ENCODE measurements at places on chromosomes 12 and 14.

- no peak for DNase-seq
Observed at GRCh38 chr12:12513416-12514006, 49.2 kb downstream of the DUSP16 start.

DNA sequence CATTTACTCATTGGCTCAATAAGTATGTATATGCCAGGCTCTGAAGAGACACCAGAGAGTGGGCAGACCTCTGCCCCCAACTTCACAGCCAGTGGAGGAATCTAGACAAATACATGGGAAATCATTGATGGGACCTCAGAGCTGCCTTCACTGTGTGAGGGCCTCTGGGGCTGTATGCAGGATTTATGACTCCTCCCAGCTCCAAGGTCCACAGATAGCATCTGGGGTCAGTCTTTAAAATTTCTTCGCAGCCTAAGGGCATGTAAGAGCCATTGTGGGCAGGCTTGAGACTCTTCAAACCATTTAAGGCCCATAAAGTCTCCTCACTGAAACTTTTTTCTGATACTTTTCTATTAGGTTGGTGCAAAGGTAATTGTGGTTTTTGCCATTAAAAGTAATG, 125.5 kb downstream of the SPTSSA start:
- DNase-seq, result no peak

- no peak for DNase-seq
Observed at GRCh38 chr14:87508333-87508732, 484.6 kb downstream of the GALC start.

DNA sequence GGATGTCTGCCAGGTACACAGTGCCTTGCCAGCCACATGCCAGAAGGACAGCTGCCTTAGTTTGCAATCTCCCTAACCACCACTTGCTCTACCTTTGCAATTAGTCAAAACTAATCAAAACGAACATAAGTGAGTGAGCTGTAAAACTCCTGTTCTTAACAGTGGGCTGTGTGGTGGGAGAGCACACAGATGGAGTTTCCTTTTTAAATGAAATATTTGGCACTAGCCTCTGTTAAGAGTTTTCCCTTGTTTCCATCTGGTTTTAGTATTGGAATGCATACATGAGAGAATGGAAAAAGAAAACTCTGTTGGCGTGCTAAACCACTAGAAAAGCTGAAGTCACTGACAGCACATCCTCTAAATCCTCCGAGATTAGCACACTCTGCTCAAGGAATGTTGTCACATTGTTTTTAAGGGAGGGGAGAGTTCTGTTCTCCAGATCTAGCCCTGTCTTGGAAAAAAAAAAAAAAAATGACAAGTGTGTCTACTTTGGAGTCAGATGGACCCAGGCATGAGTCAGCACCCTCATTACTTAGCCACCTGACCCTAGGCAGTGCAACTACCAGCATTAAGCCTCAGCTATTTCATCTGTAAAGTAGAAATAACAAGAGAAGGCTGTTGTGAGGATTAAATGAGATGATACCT, 83.9 kb downstream of the STXBP6 start:
- DNase-seq, result peak; percentile 47

- DNase-seq, result no peak
Observed at GRCh38 chr12:19260135-19260534, 130.6 kb downstream of the PLEKHA5 start.

- no peak for DNase-seq
Observed at GRCh38 chr14:62734831-62735230, 310.4 kb downstream of the KCNH5 start.

DNA sequence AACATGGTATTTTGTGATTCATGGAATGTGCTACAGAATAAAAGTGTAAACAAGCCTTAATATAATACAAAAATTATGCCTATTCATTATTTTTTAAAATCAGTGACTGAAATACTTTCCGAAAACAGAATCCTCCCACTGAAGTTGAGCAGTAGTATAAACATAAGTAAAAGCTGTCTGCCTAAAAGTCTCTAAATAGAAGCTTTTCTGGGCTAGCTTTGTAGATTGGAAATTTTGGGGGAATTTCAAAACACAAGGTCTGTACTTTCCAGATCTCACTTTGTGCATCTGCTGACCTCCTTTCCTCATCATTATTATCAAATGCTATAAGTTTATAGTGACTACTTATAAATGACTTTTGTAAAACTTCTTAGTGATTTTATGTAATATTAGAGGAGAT, 80.4 kb upstream of the TRHDE start:
- DNase-seq, result no peak

DNA sequence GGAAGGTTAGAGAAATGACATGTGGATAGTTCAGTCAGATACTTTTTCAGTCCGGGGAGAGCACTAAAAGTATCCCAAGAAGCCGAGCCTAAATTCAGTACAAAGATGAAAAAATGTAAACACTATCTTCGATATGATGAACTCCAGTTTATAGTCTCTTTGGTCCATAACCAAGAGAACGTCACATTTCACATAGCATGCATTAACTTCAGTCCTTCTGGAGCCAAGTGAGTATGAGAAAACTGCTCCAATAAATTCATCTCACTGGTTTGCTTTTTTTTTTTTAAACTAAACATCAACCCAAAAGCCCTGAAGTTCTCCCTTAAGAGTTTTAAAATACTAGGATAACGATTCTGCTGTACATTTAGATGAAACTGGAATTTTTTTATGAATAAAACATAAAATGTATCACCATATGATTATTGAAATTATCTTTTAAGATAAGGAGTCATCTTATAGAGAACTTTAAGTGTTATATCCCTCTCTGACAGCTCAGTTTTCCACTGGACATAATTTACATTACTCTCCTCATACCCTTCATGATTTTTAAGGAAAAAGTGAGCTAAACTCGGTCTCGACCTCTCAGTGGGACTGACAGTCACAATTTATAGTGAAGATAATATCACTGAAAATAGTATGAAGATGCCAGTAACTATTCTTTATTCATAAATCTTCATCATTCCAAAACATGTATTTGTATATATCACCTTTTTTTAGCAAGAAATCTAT, 841.5 kb upstream of the FLRT2 start:
- DNase-seq, result no peak

DNA sequence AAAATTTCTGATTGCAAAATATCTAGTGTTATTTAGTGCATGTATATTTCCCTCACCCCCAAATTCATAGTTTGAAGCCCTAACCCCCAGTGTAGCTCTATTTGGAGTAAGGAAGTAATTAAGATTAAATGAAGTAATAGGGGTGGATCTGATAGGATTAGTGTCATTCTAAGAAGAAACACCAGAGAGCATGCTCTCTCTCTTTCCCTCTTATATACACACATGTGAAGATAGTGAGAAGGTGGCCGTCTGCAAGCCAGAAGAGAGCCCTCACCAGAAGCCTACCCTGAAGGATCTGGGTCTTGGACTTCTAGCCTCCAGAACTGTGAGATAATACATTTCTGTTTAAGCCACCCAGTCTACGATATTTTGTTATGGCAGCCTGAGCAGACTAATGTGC, 120.3 kb downstream of the TMEM30B start:
- DNase-seq, result no peak

DNA sequence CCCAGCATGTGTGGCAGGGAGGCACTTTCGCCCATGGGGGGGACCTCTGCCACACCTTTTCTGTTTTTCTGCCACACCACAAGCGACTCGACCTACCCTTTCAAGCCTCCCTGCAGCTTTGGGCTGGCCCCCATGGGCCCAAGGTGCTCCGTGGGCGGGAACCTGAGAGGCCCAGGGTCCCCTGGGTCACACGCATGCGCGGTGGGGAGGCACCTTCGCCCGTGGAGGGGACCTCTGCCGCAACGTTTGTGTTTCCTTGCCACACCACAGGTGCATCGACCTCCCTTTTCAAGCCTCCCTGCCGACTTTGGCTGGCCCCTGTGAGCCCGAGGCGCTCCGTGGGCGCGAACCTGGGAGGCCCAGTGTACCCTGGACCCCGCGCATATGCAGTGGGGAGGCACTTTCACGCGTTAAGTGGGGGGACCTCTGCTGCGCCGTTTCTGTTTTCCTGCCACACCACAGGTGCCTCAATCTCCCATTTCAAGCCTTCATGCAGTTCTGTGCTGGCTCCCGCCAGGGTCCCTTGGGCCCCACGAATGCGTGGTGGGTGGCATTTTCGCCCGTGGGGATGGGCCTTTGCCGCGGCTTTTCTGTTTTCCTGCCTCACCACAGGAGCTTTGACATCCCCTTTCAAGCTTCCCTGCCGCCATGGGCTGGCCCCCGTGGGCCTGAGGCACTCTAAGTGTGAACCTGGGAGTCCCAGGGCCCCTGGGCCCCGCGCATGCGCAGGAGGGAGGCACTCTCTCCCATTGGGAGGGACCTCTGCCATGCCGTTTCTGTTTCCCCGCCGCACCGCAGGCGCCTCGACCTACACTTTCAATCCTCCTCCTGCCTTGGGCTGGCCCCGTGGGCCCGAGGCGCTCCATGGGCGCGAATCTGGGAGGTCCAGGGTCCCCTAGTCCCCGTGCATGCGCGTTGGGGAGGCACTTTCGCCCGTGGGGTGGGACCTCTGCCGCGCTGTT, 332.2 kb downstream of the ALG10 start:
- DNase-seq, result no peak

DNA sequence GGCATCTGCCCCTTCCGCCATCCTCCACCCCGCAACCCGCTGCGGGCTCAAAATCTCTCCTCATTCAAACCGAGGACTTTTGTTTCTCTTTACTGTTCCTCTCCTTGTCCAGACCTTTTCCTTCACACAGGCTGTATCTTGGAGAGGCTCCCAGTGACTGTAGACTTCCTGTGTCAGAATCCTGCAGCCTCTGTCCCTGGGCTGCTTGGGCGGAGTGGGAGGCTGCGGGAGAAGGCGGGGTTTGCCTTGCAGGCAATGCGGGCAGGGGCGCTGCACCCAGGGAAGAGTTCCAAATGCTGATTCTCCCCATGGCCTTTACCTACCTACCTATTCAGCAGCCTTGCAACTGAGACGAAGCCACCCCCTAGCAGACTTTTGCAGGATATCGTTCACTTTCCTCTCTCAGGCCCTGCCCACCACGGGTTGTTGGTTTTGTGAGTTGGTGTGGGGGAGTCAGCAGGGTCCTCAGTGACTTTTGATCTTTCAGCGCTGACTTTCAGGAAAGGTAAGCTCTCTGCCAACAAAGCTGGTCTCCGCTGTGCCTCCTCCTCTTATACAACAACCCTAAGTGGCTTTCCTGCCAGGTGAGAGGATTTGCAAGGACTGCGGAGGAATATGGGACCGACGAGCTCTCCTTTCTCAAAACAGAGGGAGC, 79.0 kb upstream of the KCNA1 start:
- DNase-seq, result no peak

DNA sequence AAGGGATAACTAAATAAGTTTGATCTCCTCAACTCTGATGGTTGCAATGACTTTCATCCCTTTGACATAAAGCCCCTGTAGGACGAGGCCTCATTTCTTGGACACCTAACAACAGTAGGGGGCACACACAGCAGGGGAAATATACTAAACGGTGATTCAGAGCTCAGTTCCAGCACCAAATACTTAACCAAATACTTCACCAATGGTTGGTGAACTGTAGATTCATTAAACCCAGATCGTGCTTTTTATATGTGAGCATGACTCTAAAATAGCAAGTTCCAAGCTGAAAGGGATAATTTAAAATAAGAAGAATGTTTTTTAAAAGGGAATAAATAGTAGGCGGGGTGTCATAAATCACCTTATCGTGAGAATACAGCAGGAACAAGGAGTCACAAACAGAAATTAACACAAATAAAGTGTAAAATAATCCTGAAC, 53.2 kb downstream of the ATG2B start:
- DNase-seq, result peak; percentile 3

- DNase-seq, result no peak
Observed at GRCh38 chr12:66331016-66331415, 28.7 kb downstream of the HELB start.

DNA sequence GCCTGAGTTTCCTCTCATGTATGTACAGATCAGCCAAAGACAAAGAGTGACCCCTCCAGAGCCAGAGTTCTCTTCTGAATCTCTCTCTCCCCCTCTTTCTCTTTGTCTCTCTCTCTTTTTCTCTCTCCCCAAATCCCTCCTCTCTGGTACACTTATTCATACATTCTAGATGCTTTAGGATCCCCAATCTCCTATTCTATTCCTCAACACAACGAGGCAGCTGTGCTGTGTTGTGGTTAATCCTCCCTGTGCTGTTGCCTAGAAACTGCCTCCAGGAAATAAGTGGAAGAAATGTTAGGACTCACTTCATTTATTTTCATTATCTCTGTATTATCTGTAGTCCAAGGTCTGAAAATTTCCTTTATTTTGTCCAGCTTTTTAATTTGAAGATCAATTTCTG, 350.5 kb upstream of the OR4E1 start:
- DNase-seq, result no peak

- no peak for DNase-seq
Observed at GRCh38 chr12:70329728-70330127, 36.4 kb upstream of the KCNMB4 start.

GRCh38 chr14:74917646-74918081, 5.4 kb downstream of the RPS6KL1 start:
- DNase-seq, result no peak

GRCh38 chr12:101928556-101928955, 51.2 kb downstream of the DRAM1 start:
- no peak for DNase-seq

DNA sequence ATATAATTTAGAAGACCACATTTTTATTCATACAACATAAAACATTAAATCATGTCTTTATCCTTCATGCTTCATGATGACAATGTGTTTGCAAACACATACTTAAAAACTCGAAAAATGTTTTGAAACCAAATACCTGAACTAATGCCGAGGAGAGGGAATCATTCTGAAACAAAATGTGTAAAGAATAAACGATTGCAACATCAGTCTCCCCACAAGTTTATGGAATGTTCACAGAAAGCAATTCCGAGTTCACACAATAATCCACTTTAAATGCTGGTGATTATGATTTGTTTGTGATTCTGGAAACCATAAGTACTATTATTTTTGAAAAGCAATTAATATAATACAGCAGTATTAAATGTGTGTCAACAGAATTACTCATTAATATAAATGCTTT, 84.5 kb upstream of the PDZRN4 start:
- no peak for DNase-seq

DNA sequence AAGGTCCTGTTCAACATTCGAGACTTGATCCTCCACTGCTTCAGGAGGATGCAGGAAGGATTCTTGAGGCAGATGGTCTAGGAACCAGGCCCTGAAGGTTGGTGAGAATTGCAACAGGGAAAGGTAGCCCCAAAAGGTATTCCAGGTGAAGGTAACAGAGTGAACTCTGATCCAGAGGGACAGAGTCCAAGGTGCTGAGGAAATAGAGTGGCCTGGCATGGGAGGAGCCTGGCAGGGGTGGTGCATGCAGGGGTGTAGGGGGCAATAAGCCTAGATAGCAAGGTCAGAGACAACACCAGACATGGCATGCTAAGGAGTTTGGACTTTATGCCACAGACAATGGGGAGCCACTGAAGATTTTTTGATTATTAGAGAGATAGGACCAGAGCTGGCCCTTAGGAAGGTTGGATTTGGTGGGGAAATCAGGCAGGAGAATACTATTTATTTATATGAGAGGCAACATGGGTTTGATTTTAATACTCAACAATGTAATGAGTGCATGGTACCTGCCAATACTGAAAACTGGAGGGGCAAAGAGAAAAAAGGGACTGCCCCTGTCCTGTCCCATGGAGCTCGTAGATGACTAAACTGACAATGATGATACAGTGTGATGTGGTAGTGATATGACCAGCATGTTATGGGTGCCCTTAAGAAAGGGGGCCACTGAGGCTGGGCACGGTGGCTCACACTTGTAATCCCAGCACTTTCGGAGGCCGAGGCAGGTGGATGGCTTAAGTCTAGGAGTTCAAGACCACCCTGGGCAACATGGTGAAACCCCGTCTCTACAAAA, 50.5 kb upstream of the TMED10 start:
- DNase-seq, result peak; percentile 12

GRCh38 chr12:54447917-54448316, 25.5 kb downstream of the GTSF1 start:
- DNase-seq, result no peak
